GM12891 (cell line): ENCODE measurements at places on chromosomes 3 and 15.

DNA sequence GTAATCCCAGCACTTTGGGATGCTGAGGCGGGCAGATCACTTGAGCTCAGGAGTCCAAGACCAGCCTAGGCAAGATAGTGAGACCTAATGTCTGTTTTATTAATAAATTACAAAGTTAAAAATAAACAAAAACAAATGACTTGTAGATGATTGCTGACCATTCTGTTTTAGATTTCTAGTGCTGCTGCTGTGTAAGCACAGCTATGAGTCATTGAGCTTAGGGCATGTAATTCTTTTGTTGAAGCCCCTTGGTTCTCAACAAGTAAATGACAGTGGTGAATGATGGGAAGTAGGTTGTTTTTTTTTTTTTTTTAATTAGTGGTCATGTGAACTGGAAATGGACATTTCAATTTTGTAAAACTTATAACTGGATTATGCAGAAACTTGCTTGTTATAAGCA, 63.3 kb downstream of the LEO1 start:
- no peak for DNase-seq

DNA sequence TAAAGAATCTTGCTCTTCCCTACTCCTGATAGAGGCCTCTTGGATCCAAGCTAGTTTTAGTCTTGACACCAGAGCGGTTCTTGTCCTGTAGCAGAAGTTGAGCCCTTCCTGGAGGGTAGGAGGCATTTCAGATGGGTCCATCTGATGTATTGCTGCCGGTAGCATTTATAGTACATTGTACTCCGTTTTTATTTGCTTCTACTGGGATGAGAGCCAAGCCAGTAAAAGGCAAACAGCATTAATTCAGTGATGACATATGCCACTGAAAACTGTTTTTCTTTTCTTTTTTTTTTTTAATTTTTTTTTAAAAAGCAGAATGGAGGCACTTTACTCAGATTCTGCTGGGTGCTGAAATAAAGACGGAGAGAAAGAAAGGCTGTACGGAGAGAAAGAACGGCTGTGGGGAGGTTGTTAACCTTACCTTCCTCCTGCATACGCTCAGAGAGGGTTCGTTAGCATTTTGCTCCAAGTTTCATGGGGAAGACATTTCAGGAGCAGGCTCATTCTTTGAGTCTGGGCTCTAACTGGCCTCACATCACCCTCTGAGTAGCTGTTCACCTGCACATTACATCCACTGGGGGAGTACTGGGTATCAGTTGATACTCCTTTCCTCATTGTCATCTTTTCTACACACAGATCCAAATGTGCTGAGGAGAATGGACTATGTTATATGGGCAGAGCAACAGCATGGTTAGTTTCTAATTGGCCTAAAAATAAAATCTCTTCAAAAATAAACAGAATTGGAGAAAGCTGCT, 161.5 kb downstream of the FEZF2 start:
- no peak for DNase-seq

DNA sequence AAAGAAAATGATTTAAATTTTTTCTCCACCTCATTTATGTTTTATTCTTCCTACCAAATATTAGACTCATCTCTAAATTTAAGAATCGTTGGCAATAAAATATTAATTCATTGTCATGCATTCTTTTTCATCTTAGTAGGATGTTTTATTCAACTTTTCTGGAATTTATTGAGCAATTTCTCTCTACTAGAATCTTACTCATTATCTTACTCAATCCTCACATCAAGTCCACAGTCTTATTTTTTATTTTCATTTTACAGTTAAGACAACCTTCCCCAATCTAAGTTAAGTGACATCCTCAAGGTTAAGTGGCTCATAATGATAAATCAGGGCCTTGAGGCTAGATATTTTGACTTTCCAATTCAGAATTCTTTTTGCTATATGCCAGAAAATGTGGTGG, 15.9 kb upstream of the ALDH1A2 start:
- DNase-seq = no peak

DNA sequence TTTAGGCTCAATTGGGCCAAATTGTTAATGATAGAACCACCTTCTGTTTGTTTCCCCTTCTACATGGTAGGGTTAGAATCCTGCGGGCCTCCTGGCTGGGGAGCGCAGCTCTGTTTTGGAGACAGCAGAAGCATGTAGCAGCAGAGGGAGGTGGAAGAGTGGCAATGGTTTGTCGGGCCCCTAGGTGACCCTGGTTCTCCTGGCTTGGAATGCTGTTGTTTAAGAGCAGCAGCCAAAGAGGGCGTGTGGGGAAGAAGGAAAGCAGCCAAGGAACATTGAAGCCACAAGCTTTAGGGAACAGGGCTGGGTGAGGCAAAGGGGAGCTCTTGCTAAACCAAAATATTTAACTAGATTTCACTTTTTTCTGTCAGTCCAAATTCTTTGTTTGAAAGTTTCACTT, 213.7 kb upstream of the NR2E3 start:
- no peak for DNase-seq

GRCh38 chr3:139107424-139108252, 62.9 kb upstream of the PRR23C start:
- DNase-seq = no peak

GRCh38 chr15:78063970-78064385, 13.5 kb downstream of the TBC1D2B start:
- no peak for DNase-seq

GRCh38 chr15:33209575-33210481, 15.3 kb upstream of the FMN1 start:
- DNase-seq = no peak
